ENCODE measurements at places on chromosomes 12 and 14. TPM values are rescaled to one million over a fixed set of nuclear protein-coding genes. Genes with fewer than 3 reads are reported as not detected.

Gene SIRT4
- 2.3 TPM for total RNA-seq

Gene ABCC9
- total RNA-seq: 0.17 TPM

Gene METTL25
- total RNA-seq: 5.5 TPM

Gene FAM186B
- 0.21 TPM for total RNA-seq

Gene KRT5
- total RNA-seq: not detected

Gene SPIC
- not detected for total RNA-seq

Gene ESPL1
- 2.2 TPM for total RNA-seq

DNA sequence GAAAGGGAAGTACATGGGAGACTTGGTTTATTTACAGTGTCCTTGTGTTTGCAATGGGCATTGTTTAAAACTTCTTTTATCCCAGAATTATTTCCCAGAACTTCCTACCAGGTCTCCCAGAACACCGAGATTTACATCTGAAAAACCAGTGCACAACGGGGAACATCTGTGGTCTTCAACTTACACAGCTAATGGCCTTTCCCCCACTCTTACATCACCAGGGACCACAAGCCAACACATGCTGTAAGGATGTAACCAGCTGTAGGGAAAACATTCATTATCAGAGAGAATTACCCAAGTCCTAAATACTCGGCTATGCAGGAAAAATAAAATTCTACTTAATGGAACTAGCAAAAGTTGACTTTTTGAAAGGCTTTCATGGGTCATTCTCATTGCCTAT lies 267.6 kb downstream of the DUSP6 start:
- no peak for DNase-seq

- no peak for DNase-seq
Measured at GRCh38 chr12:6919588-6919987, 5.2 kb downstream of the ENO2 start.

GRCh38 chr12:1171657-1172408 lies 180.8 kb downstream of the ERC1 start:
- DNase-seq: peak; percentile 21

GRCh38 chr12:56338308-56339157 lies at the start of gene IL23A:
Gene IL23A (plus strand): TSS chr12:56338884. CDS start chr12:56339045, 161 bp downstream.
- DNase-seq: peak; percentile 79

- DNase-seq: no peak
Measured at GRCh38 chr14:93274055-93274806, 58.6 kb downstream of the BTBD7 start.

GRCh38 chr12:95336387-95337067 lies 118.9 kb downstream of the VEZT start:
- DNase-seq: no peak

GRCh38 chr14:32998433-32998832 lies 59.8 kb downstream of the NPAS3 start:
- DNase-seq: no peak

GRCh38 chr12:14253496-14253895 lies 112.0 kb upstream of the ATF7IP start:
- DNase-seq: no peak

DNA sequence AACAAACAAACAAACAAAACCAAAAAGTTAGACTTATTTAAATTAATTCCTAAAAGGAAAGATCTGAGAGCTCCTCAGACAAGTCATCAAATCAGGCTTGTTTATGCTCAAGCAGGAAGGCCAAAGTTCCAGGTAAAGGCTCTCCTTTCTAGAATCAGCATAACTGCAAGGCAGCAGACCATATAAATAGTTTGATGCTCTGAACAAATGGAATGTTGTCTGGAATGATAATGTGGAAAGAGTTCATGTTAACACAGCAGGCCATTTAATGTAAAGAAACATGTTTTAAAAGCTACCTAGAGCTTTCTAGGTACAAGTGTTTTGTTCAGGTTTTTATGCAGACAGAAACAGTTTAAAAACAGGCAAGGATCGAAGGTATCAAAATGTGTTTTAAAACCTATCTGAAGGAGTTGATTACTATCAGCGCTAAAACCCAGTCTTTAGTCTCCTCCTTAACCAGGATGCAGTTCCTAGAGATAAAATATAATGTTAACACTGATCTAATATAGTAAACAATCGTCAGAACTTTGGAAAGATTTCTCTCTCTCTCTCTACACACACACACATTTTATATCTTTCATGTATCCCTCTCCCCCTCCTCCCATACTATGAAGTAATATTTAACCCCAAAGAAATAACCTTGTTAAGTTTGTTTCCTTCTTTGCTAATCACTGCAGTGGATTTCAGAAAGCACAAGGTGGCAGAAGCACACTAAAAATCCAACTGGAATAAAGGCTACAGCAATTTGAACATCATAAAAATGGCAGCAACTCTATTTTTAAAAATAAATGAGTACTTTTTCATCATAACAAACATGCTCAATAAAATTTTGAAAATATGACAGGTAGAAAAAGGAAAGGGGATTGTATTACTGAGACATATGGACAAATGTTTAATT lies 135.5 kb downstream of the PAWR start:
- peak; percentile 65 for DNase-seq

- DNase-seq: no peak
Measured at GRCh38 chr14:102541771-102542170, 32.2 kb upstream of the ANKRD9 start.

- DNase-seq: no peak
Measured at GRCh38 chr12:101933866-101934514, 56.6 kb downstream of the DRAM1 start.

DNA sequence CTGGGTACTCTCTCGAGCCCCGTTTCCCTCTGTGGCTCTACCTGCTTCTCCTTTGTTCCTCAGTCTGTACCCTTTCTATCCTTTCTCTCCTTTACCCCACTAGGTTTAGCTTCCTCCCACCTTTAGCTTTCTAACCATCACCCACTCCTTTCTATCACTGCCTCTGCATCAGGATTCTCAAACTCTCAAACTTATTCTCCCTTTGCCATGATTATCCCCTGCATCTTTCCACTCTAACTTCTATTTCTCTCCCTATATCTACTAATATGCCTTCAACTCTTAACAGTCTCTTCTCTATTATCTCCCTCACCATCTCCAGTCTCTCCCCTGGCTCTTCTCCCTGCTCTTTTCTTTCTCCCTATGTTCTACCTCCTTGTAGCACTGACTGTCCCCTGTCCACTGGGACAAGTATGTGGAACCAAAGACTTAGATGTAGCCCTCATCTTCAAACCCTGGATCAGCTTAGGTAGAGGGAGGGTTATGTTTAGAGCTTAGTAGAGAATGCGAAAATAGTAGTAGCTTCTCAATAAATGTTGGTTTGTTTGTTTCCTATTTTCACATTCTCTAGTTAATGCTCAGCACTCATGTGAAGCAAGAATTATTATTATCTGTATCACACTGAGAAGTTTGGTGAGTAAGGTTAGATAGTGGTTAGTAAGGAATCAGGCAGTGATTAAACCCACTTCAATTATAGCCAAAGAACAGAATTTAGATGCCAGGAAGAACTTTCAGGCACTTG lies 3.4 kb downstream of the GDF11 start:
- no peak for DNase-seq
